NCI-H187 (cell line): ENCODE measurements at places on chromosomes 2 and 18.

DNA sequence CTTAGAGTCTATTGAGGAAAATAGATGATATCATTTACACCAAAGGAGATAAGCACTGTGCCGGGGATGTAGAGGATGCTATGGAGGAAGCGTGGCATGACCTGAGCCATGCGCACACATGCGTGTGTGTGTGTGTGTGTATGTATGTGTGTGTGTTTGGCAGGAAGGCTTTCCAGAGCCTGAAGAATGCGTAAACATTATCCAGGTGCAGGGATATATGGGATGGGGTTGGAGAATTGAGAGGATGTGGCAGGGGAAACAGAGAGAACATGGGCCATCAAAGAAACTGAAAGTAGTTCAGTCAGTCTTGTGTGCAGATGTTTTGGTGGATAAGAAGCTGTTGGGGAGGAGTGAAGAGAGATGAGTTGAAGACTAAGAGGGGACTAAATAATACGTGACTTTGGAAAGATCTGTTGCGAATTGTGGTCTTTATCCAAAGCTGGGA, 9.3 kb upstream of the STAT1 start:
- no peak for DNase-seq

DNA sequence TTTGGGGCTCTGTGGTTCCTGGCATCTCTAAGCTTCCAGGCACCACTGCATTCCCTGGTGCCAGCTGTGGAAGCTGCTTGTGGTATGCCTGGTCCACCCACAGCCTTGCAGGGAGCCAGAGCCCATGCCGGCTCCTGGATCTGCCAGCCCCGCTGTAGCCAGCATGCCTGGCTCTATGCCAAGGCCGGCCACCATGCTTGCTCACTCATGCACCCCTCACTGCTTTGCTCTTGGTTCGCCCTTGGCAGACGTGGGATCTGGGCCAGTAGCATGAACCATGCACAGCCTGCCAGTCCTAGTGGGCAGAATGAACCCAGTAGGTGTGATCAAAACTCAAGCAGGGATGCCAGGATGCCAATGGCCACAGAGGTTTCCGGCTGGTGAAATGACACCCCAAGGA, 634.2 kb upstream of the TMEFF2 start:
- DNase-seq, result no peak

DNA sequence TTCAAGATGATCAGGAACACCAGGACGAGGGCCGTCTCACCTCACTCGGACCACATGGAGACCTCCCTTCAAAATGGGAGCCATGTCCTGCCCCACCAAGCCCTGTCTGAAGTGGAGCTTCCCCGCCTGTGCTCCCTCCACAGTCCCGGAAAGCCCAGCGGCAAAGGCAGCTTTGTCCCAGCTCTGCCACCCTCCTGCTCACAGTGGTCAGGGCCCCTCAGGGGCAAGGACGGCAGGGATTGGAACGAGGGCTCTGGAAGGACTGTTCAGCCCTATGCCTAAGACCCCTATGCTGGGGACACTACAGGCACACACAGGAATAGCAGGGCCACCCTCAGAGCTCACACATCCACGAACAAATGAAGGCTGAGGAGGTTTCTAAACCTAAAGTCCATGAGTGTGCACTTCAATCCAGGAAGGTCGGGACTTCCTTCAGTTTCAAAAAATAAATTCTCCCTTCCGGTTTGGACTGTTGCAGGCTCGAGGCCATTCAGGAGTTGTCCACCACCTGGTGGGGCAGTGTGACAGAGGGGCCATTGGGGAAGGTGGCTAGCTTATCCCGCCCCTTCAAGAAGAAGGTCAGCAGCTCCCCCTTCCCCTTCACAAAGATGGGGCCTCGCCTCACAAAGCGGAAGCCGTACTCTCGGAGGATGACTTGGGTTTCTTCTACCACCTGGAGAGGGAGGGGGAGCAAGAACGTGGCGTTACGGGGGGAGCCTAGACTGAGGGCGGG, 26.4 kb downstream of the CENPO start:
- DNase-seq, result no peak

DNA sequence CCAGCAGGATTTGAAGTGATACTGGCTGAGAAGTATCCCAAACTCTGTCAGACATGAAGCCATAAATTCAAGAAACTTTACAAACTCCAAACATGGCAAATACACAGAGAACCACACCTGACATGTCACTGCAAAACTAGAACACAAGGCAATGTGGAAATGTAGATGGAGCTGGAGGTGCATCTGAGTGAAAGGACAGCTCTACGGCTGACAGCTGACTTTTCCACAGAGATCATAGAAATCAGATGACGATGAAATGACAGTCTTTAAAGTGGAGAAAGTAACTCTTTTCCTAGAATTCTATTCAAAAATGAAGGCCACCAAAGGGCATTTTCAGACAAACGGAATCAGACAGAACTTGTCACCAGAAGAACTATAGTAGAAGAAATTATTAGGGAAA, 97.5 kb downstream of the LDLRAD4 start:
- no peak for DNase-seq

GRCh38 chr18:36829362-36830157, 633 bp downstream of the KIAA1328 start:
- DNase-seq, result no peak

GRCh38 chr18:78425019-78425412, 554.6 kb upstream of the SALL3 start:
- DNase-seq, result no peak

DNA sequence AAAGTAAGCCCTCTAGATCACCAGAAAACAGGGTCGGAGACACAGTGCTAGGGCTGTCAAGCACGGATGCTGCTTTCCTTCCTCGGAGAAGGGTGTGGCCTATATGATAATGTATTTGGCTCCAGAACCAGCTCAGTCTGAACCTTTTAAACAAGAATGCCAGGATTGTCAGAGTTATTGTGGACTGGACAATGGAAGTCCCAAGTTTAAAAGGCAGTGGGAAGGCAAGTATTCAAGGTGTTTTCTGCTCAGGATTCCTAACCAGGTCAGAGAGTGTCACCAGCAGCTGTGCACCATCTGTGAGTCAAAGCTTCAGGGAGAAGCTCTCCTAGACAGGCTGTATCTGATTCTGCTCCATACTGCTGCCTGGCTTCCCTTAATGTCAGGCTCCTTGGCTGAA, 94.8 kb downstream of the SPOPL start:
- DNase-seq, result no peak

- DNase-seq, result no peak
These were observed 62.8 kb downstream of the SESTD1 start for GRCh38 chr2:179201869-179202268.

- no peak for DNase-seq
These were observed 292.1 kb downstream of the EXOC6B start for GRCh38 chr2:72533765-72534164.

GRCh38 chr18:13616525-13617035, 109.8 kb downstream of the FAM210A start:
- no peak for DNase-seq

DNA sequence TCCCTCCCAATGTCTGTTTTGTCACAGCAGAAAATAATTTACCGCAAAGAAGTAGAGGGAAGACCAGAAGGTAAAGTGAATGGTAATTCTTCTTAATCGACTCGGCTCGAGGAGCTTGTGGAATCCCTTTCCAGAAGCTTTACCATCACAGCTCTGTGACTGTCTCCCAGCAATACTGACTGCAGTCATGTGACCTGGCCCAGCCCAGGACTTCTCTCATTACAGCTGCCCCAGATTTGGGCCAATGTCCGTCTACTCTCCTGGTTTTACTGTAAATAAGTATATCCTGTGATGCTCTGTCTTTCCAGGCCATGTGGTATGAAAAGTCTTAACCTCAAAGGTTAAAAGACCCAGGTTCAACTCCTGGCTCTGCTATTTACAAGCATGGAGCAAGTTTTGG, 18.9 kb upstream of the ELOA2 start:
- DNase-seq, result no peak

- DNase-seq, result no peak
These were observed 47.9 kb upstream of the PMAIP1 start for GRCh38 chr18:59851784-59852399.

GRCh38 chr2:3494984-3495666, 24.2 kb downstream of the ADI1 start:
- DNase-seq, result no peak

DNA sequence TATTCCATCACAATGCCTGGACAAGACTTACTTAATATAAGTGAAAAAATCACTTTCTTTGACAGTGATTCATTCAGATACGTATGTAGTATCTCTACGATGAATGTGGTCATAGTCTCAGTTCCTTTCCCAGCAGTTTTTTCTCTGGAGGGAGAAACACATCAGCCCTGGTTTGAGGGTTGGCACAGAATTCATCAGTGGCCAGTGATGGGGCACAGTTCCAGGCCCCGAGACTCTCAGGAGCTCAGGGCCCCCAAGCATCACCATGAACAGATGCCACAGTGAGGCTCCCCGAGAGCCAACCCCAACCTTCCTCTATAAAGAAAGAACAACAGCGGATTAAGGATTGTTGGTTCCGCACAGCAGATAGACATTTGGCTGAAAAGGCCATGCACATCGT, 12.5 kb downstream of the PRKAG3 start:
- DNase-seq, result no peak

GRCh38 chr2:192288295-192288694, 93.6 kb upstream of the TMEFF2 start:
- DNase-seq, result no peak

DNA sequence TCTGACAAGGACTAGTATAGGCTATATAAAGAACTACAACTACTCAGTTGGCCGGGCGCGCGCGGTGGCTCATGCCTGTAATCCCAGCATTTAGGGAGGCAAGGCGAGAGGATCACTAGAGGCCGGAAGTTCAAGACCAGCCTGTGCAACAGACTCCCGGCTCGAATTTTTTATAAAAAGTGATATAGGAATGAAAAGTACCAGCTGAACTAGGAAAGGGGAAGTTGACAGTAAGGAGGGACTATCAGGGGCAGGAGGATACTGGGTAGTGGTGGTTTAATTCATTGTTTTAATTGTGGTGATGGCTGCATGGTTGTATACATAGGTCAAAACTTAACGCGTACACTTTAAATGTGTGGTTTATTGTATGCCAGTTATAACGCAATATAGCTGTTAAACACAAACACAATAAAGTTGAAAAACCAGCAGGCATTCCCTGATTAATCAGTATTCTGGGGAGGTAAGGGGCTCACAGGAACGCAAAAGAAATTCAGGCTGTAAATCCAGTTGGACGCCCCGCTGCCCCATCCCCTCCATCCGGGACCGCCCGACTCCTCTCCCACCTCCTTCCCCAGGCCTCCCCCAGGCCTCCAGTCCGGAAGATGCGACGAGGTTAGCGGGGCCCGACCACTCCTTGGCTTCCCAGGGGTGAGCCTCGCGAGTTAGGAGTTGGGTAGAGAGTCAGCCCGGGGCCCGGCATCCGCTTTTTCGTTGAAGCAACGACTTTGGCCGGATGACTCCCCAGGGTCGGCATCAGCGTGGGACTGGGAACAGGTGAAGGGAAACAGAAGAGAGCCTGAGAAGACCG, 746 bp upstream of the POLR1B start:
- DNase-seq, result no peak

DNA sequence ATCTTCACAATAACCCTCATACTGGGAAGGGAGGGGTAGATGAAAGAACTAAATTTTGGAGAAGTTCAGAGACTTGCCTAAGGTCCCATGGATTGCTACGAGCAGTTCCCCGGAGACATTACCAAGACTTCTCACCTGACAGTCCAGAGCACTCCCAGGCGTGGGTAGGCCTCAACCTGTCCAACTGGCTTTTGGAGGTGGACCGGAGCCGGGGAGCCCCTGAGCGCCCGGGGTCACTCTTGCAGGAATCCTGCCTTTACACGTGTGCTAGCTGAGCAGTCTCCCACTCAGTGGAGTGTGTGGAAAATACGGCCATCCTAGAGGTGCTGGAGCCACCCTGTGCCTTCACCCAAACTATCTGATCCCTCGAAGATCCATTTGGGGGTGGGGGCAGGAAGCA, 8.0 kb downstream of the POMC start:
- DNase-seq, result no peak

GRCh38 chr2:108271691-108272253, 16.9 kb upstream of the SULT1C2 start:
- no peak for DNase-seq

DNA sequence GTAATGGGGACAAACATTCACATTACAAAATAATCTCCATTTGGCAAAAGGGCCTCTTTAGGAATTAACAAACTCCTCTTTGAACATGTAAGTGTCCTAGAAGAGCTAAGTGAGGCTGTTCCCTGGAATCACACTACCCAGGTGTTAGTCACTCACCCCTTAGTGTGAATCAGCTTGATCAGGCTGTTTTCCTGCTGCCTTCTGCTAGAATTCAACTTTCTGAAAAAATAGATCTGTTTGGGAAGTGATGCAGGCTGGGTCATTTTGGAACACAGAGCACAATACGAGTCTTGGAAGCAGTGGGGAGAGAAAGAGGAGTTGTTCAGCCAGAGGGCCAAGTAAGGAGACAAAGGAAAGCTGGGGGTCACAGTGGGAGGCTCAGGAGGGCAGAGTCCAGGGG, 40.0 kb downstream of the TTC32 start:
- no peak for DNase-seq

- no peak for DNase-seq
These were observed 120.8 kb downstream of the NFATC1 start for GRCh38 chr18:79516441-79516931.

- no peak for DNase-seq
These were observed 132.8 kb downstream of the L3MBTL4 start for GRCh38 chr18:6281874-6282273.

GRCh38 chr2:47354013-47354847, 48.7 kb upstream of the MSH2 start:
- no peak for DNase-seq

- no peak for DNase-seq
These were observed 120.1 kb upstream of the TWIST2 start for GRCh38 chr2:238727585-238728329.

- DNase-seq, result no peak
These were observed 671.9 kb upstream of the PKDCC start for GRCh38 chr2:41375901-41376300.

DNA sequence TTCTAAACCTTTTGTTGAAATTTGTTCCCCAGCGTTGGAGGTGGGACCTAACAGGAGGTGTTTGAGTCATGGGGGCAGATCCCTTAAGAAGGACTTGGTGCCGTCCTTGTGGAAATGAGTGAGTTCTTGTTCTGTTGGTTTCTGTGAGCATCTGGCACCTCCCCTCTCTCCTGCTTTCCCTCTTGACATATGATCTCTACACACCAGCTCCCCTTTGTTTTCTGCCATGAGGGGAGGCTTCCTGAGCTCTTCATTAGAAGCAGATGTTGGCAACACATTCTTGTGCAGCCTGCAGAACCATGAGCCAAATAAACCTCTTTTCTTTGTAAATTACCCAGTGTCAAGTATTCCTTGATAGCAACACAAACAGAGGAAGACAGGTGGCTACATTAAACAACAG, 23.8 kb downstream of the NABP1 start:
- DNase-seq, result no peak

- no peak for DNase-seq
These were observed at the start of gene ITM2C for GRCh38 chr2:230864605-230865306. TSS of gene ITM2C (plus strand) at chr2:230864942. CDS start at chr2:230865026, 84 bp downstream.

DNA sequence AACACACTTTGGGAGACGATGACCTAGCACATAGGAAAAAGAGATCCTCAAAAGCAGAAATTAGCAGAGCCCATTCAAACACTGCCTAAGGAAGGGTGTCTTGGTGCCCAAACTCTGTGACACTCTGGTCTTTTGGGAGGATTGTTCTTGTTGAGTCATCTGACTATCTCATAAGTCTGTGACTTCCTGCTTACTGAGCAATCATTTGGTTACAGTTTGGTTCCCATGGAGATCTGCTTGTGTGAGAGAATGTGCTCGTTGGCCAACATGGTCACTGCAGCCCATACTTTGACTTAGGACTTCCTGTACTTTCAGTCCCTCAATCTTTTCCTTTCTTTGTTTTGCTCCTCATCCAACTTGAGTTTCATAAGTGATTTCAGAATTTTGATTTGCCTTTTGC, 602.9 kb downstream of the NYAP2 start:
- no peak for DNase-seq
